ENCODE measurements at places on chromosomes 12 and 14. TPM values are rescaled to one million over a fixed set of nuclear protein-coding genes. Genes with fewer than 3 reads are reported as not detected.

NUP37 gene
- 15.7 TPM for polyA plus RNA-seq

SERPINA10 gene
- not detected for polyA plus RNA-seq

- DNase-seq, result no peak
These were observed 40.2 kb downstream of the FOXN4 start for GRCh38 chr12:109268896-109269295.

GRCh38 chr14:105494606-105494929, 3.5 kb downstream of the TEDC1 start:
- DNase-seq, result no peak

GRCh38 chr12:92740411-92740810, 37.6 kb downstream of the PLEKHG7 start:
- no peak for DNase-seq

- peak; percentile 14 for DNase-seq
These were observed 14.4 kb downstream of the SPRYD3 start for GRCh38 chr12:53064613-53065436.

Data from heart right ventricle (tissue), 16 donors.